ENCODE measurements at places on chromosomes 16 and 17. TPM values are rescaled to one million over a fixed set of nuclear protein-coding genes. Genes with fewer than 3 reads are reported as not detected.

- no peak overlapping the region for H3K4me3 ChIP-seq
- H3K27me3 ChIP-seq = no peaks in the 10 kb centered on the region
- no peak for DNase-seq
- no peak overlapping the region for H3K27ac ChIP-seq
- H3K4me1 ChIP-seq = no peaks in the 10 kb centered on the region
Measured at GRCh38 chr17:52648995-52649394, 490.5 kb upstream of the CA10 start.

DNA sequence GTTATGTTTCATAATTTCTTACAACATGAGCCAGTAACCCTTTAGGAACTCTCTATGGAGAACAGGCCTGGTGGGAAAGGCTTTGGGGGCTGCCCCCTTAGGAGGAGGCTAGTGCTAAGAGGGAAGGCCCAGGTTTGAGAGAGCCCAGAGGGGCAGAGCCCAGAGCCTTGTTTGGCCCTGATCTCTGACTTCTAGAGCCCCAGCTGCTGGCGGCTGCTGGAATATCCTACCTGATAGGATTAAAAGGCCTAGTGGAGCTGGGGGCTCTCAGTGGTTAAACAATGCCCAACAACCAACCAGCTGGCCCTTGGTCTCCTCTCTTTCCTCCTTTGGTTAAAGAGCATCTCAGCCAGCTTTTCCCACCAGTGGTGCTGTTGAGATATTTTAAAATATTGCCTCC is 54.1 kb downstream of the IGF2BP1 start:
- no peaks in the 10 kb centered on the region for H3K36me3 ChIP-seq
- no peak overlapping the region for H3K27ac ChIP-seq
- no peaks in the 10 kb centered on the region for H3K27me3 ChIP-seq
- DNase-seq = no peak
- H3K4me3 ChIP-seq = no peak overlapping the region

GRCh38 chr16:83393196-83393981 is 414.4 kb upstream of the HSBP1 start:
- H3K36me3 ChIP-seq = no peaks in the 10 kb centered on the region
- no peaks in the 10 kb centered on the region for H3K4me1 ChIP-seq
- no peak for DNase-seq
- H3K27me3 ChIP-seq = no peaks in the 10 kb centered on the region
- H3K4me3 ChIP-seq = no peak overlapping the region

GRCh38 chr17:38559051-38559879 is 46.5 kb downstream of the SRCIN1 start:
- peaks cover 42% of the 10 kb centered on the region for H3K27me3 ChIP-seq
- peak; percentile 87 for DNase-seq
- H3K36me3 ChIP-seq = no peaks in the 10 kb centered on the region
- H3K4me3 ChIP-seq = peak overlapping the region; percentile 89

DNA sequence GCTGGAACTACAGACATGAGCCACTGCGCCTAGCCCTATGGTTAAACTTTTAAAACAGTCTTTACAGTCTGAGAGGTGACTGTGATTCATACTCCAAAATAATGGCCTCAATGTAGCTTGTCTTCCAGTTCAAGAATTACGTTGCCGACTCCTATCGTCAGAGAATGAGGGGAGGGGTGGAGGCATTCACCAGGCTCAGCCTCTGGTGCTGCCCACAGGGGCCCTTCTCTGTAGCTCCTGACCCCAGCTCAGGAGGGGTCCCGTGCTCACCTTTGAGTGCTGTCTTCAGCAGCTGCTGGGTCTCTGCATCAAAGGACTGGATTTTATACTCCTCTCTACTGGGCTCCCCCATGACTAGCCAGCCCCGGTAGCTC is 1.2 kb downstream of the MIF4GD start:
- peak overlapping the region; percentile 84 for H3K4me3 ChIP-seq
- DNase-seq = no peak
- H3K27ac ChIP-seq = peak overlapping the region; percentile 85
- peaks cover 19% of the 10 kb centered on the region for H3K4me1 ChIP-seq
- H3K27me3 ChIP-seq = no peaks in the 10 kb centered on the region

DNA sequence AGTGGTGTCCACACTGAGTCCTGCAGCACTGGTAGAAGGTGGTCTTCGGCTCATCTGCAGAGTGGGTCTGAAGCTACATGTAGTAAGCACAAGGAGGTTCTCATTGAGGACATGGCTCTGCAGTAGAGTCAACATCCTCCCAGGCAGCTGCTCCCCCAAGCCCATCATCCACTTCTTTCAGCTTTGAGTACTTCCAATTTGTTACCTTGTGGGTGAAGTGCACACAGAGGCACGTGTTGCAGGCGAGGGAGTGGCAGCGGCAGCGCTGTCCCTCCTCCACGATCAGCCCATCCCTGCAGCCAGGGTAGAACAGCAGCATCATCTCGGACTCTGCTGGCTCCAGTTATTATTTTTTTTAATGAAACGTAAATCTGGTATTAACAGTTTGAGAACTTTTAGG is 1.8 kb upstream of the SSTR2 start:
- no peak overlapping the region for H3K27ac ChIP-seq
- DNase-seq = no peak
- H3K4me3 ChIP-seq = no peak overlapping the region
- peaks cover 20% of the 10 kb centered on the region for H3K27me3 ChIP-seq
- no peaks in the 10 kb centered on the region for H3K36me3 ChIP-seq

GRCh38 chr16:4646773-4647643 is 22.4 kb downstream of the MGRN1 start:
- no peaks in the 10 kb centered on the region for H3K27me3 ChIP-seq
- H3K36me3 ChIP-seq = no peaks in the 10 kb centered on the region
- no peak overlapping the region for H3K27ac ChIP-seq
- no peak overlapping the region for H3K4me3 ChIP-seq

DNA sequence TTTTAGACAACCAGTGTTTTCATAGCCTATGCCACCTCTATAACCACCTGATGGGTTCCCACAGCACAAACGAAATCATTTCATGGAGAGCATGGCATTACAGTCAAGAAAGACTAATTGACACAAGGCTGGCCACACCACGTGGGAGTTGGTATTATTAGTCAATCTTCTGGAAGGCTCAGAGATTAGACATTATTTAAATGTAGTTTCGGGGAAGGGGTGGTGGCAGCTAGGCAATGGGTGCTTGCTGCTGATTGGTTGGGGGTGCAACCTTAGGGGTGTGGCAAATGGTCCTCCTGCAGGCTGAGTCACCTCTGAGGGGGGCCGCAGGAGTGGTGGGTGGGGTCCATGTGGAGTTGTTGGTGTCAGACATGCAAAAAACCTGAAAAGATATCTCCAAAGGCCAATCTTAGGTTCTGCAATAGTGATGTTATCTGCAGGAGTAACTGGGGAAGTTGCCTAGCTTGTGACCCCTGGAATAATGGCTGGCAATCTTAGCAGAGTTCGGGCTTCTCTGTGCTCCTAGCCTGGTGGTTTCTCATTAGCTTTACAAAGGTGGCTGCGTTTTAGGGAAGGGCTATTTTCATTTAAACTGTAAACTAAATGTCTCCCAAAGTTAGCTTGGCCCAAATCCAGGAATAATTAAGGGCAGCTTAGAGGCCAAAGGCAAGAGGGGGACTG is 4.6 kb downstream of the TEN1 start:
- no peaks in the 10 kb centered on the region for H3K27me3 ChIP-seq
- no peak overlapping the region for H3K27ac ChIP-seq
- no peaks in the 10 kb centered on the region for H3K36me3 ChIP-seq
- H3K4me3 ChIP-seq = no peak overlapping the region
- no peak for DNase-seq

The HOXB3 gene
- total RNA-seq = 3.0 TPM

The NXPH3 gene
- total RNA-seq = 0.44 TPM

The TMEM95 gene
- not detected for total RNA-seq

The CDIP1 gene
- 28.4 TPM for total RNA-seq
